H54 (cell line): ENCODE measurements at places on chromosomes 4 and X.

- no peak for DNase-seq
Measured at GRCh38 chrX:41003506-41004270, 81.6 kb upstream of the USP9X start.

GRCh38 chr4:44996276-44996845 lies 270.0 kb upstream of the GNPDA2 start:
- no peak for DNase-seq

DNA sequence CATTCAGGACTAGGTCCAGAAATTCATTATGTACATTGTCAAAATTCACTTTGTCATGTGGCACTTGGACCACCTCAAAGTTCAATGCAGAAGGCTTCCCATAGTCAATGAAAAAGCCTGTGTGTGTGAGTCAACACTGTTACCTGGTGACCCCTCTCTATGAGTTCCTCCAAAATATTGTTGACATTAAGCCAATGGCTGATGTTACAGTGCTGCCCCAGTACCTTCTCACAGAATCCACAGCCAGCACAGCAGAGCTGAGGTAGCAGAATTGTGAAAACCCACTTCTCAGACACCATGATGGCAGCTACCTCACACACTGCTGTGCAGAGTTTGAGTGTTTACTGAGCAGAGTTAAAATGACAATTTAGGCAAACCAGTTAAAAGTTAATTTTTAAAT lies 22.4 kb upstream of the UGT2B4 start:
- no peak for DNase-seq

DNA sequence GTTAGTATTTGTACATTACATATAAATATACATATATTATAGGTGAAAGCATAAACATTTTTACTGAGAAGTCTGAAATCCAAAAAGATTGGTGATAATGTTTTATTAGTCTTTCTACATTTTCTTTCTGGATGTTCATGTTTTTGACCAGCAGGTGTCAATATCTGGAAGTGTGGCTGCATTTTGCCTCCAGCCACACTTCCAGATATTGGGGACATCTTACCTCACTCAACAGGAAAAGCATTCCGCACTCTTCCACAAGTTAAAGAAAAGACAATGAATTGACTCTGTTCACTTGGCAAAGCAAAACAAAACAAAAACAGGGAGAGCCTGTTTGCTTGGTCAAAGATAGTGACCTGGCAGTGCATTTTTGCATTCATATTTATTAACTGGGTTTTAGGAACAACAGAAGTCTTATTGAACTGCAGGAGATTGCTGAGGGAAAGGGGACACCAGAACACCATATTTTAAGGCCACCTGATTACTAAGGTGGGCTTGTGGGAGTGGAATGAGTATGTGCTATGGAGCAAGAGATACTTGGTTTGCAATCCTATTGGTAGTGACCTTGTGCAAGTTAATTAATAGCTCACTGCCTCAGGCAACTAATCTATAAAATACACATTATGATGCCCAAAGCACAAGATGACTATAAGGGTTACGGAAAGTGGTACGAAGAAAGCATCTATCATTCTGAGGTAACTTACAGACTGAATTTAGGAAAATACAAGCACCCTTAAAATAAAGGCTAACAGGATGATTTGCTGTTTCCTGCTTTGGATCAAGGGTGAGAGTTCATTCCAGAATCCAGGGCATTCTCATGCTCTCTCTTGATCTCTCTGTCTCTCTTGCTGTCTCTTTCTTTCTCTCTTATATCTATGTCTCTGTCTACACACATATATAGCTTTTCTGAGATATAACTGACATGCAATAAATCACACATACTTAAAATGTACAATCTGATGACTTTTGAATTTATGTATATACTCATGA lies 389.9 kb upstream of the EMCN start:
- no peak for DNase-seq

DNA sequence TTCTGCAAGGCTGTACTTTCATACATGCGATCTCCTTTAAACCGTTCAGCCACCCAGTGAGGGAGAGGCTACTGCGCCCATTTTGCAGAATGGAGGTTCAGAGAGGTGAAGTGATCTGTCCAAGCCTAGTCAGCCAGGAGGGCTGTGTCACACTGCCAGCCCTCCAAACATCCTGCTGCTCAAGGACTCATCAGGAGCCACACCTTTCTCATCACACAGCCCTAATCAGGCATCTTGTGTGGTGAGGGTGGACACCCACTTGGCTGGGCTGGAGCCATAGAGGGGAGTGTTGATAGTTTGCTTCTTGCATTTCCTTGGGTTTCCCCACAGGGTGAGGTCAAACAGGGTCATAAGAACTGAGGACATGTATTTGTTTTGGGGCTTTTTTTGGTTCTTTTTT lies 5.4 kb upstream of the CXCR3 start:
- no peak for DNase-seq

DNA sequence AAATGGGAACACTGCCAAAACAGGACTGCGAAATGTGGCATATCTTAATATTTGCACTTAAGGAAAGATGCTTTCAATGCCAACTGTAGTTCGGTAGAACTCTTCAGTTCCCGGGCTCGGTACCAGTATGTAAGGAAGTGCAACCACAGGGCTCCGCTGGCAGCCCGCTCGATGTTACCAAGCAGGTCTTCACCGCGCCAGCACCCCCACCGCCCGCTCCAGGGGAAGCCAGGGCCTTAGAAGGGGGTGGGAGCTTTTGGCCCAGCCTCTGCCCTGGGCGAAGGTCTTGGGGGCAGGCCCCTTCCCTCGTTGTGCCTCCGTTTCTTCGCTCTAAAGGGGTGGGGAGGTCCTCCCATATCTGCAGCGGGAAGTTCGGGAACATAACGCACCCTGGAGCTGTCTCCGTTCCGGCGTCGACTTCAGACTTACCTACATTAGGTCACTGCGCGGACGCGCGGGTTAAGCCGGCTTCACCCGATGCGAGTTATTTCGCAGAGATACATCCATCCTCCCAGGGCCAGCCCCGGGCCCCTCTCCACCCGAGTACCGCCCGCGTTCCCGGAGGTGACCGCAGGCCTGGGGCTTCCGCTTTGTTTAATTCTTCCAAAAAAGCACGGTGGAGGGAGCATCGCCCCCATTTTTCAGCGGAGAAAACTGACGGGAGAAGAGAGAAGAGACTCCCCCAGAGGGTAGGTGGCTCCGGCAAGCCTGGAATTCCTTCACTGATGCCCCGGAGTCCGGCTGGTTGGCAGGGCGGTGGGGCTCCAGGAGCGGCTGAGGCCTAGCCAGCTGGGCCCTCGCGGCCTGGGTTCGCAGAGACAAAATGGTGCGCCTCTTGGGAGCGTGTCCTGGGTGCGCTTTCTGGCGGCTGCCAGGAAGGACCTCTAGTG lies 1.0 kb upstream of the HMX1 start:
- no peak for DNase-seq

DNA sequence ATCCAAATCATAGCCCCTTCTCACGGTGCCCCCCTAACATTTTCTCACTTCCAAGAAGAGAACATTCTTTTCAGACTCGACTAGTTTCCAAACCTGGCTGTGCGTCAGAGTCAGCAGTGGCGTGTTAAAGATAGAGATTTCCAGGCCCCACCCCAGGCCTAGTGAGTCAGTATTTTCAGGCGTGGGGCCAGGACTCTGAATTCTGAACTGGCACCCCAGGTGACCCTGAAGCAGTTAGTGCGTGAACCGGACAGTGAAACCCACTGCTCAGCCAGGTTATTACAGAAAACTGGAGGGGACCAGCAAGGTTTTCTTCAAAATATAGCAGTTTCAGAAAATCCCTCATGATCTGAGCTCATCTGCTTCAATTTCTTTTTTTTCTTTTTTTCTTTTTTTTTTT lies 35.0 kb upstream of the BCOR start:
- no peak for DNase-seq

DNA sequence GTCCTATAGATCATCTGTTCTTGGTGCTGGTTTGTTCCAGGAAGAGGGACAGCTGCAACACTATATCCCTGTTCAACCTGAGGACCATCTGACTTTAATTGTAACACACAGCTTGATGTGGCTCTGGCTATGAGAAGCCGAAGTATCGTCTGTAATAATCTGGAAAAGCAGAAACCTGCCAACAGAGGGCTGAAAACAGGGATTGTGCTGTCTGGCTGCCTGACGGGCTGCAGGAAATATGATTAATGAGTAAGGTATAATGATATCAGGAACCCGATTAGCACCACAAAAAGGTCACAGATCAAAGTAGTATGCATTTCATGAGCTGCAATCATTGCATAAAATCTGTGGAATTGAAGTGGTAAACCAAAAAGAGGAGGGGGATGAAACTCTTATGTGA lies 170.4 kb upstream of the MAB21L2 start:
- DNase-seq: no peak

GRCh38 chr4:187251896-187252295 lies 528.2 kb upstream of the FAT1 start:
- DNase-seq: no peak

GRCh38 chrX:121103381-121103780 lies 56.0 kb downstream of the GLUD2 start:
- DNase-seq: no peak

DNA sequence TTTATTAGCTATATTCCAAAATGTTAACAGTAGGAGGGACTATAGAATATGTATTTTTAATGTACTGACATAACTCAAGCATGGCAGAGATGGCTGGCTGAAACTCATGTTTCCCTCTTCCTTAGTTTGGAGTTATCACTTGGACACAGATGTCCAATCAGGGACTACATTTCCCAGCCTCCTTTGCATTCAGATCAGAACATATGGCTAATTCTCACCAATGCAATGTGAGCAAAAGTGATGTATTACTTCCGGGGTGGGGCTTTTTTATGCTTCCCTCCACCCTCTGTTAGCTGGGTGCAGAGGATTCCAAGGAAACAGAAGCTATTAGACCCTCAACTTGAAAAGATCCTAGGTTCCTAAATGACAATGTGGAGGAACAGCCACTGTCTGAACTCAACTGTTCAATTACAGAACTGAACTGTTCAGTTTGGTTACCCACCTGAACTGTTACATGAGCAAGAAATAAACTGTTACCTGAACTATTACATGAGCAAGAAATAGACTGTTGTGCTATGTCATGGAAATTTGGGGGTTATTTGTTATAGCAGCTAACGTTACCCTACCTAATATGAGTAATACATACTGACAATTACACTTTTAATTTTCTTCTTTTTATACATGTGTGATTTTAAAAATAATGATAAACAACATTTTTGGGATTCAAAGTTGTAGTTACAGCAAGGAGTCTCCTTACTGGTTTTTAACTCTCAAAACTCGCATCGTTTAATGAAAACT lies 29.6 kb upstream of the ERVMER34-1 start:
- DNase-seq: no peak

DNA sequence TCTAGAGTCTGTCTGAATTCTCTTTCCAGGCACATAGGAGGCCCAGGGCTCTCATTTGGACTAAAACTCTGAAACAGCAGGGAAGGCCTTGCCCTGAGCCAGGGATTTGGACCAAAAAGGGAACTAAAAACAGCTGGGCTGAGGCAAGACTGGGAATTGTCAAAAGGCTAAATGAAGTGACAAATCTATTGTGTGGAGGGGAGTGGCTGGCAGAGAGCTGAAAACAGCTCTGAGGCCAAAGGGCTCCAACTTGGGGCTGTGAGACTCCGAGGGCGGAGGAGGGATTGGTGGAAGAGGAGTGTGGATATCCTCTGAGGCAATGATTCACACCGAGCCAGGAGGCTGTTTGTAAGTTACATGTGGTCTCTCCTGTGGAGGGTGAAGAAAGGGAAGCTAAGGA lies 63.2 kb downstream of the PHEX start:
- DNase-seq: no peak

- DNase-seq: no peak
Measured at GRCh38 chr4:159366966-159367780, 264.3 kb downstream of the RAPGEF2 start.

- no peak for DNase-seq
Measured at GRCh38 chr4:140427919-140428471, 547 bp upstream of the CLGN start.

GRCh38 chrX:43718546-43718945 lies 62.4 kb downstream of the MAOA start:
- DNase-seq: no peak

- peak; percentile 26 for DNase-seq
Measured at GRCh38 chr4:7805533-7806337, 133.9 kb downstream of the AFAP1 start.

- no peak for DNase-seq
Measured at GRCh38 chr4:53476232-53477037, 99.0 kb downstream of the FIP1L1 start.

GRCh38 chrX:28888416-28888815 lies 301.2 kb downstream of the IL1RAPL1 start:
- DNase-seq: no peak

DNA sequence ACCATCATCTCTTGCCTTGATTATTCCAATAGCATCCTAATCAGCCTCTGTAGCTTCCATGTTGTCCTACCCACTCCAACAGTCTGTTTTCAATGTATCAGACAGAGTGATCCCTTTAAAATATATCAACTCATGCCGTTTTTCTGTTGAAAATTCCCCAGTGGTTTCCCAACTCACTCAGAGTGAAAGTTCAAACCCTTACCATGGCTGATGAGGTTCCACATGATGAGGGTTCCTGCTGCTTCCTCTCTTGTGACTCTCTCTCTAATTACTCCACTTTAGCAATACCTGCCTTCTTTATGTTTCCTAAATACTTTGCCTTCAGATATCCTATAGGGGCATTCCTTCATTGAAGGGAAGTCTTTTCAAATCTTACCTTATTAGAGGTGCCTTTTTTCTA lies 334.7 kb downstream of the PPP1R2C start:
- no peak for DNase-seq

GRCh38 chr4:44651425-44651824 lies at the start of gene YIPF7:
TSS of gene YIPF7 (minus strand) at chr4:44651625. CDS start at chr4:44650100, 1,525 bp downstream.
- DNase-seq: no peak

DNA sequence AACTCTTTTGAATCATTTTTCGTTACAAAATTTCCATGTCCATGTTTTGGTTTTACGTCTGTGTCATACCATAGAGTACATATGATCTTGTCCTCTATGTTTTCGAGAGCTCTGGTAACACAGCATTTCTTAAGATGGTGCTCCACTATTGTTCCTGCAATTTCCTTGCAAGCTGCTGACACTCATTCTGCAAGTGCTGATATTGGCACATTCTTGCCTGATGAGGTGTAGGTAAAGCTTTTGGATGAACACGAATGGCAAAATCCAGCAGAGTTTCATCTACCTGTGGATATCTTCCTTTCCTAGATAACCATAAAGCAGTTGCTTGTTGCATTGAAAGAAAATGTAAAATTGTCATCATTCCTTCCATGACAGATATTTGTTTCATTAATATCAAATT lies 41.3 kb downstream of the MAGEB17 start:
- DNase-seq: no peak

- no peak for DNase-seq
Measured at GRCh38 chr4:175106301-175106700, 188.1 kb downstream of the ADAM29 start.

DNA sequence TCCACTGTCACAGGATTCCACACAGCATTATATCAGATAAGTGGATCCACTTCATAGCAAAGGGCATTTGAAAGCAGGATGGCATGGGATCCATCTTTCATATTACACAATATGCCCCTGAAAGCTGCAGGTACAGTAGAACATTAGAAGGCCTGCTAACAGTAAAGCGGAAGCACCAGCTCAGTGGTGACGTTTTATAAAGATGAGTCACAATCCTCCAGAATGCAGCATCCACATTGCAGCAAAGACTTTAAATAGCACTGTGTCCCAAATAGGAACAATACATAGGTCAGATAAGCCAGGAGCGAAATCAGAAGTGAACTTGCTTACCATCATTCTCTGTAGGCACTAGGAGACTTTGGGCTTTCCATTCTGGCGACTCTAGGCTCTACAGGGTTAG lies 609.5 kb upstream of the FAT1 start:
- DNase-seq: no peak
